ENCODE measurements at places on chromosomes 13 and 19.

DNA sequence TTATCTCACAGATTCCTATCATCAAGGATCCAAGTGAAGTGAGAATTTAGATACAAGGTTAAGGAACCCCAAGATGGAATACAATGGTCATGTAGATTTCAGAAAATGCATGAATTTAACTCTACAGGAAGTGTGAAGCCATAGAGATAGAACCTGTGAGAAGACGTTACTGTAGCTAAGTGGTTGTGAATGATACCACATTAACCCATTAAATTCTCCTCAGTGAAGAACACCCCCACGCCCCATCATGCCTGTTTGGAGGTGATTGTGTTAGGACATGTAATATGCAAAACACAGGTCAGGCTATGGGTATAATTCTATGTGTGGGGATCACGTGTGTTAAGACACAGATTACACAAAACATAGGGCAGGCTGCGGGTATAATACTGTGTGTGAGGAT, 1166.7 kb downstream of the EFNB2 start:
- no peak for DNase-seq

GRCh38 chr13:97540696-97541095, 106.7 kb downstream of the RAP2A start:
- no peak for DNase-seq

DNA sequence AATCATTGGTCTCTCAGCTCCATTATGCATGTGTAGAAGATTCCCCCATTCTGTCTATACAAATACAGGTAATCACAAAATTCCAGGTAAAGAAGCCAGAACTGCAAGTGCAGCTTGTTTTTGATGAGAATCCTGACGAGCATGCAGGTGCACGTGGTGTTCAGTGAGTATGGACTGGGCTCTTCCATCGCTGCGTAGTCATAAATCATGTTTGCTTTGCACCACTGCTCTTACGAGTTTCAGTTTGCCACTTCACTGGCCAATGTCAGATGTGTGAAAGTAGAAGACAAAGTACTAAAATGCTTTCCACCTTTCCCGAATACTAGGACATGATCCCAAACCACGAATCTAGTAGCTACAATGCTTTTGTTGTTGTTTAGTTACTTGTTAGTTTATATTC, 390.7 kb downstream of the LIG4 start:
- DNase-seq, result no peak

GRCh38 chr19:3381701-3382372, 15.5 kb downstream of the NFIC start:
- DNase-seq, result no peak

- DNase-seq, result no peak
These were observed 875.0 kb downstream of the SLITRK1 start for GRCh38 chr13:83007226-83007625.

DNA sequence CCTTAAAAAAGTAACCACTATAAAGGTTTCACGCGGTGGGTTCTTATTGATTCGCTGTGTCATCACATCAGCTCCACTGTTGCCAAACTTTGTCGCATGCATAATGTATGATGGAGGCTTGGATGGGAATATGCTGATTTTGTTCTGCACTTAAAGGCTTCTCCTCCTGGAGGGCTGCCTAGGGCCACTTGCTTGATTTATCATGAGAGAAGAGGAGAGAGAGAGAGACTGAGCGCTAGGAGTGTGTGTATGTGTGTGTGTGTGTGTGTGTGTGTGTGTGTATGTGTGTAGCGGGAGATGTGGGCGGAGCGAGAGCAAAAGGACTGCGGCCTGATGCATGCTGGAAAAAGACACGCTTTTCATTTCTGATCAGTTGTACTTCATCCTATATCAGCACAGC, 30.6 kb downstream of the FGF9 start:
- DNase-seq, result no peak

DNA sequence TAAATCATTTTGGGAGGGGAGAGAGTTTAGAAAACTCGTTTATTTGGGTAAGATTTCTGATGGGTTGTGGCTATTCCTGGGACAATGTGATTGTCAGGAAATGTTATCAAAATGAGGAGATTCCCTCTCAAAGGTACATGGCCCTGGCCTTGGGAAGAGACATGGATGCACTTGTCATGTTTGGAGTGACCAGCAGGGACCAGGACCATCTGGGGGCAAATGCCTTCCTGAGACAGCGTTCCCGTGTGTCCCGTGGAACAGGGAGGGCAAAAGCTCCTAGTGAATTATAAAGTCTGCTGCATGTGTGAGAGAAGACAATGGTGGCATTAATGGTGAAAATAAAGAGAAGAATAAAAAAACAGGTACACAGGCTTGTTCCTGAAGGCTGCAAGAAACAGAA, 317.3 kb downstream of the ZNF536 start:
- no peak for DNase-seq

- no peak for DNase-seq
These were observed 125.7 kb downstream of the MYO16 start for GRCh38 chr13:108755083-108755482.

DNA sequence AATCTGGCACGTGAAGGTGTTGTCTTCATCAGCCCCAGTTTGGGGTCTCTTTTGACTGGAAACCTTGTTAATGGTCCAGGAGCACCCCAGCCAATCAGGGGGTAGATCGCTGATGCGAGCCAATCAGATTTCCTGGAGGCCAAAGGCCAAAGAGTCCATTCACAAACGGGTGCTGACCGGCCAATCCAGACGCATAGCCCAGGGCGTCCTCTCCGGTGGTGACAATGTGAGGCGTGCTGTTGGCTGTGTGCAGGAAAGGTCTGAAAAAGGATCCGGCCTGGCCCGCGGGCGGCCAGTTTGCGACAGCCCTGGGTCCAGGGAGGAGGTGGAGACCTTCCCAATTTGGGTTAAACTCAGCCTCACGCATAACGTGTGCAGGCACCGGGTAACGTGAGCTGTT, 3.1 kb downstream of the MAST3 start:
- no peak for DNase-seq

DNA sequence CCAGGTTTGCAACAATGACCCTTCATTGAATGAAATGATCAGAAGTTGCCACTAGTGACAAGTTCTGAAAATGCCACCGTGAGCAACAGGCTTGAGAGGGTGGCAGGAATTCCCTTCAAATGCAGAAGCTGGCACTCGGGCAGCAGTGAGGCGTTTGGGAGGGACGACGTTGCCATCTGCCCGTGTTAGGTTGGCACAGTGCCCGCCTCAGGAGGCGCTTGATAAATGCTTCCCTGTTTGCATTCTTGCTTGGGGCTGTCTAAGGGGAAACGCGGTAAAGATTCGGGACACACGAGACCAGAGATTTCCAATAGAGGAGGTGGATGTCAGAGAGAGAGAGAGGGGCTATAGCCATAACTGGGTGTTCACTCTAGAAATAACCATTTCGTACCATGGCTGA, 101.9 kb downstream of the TEX29 start:
- no peak for DNase-seq

- no peak for DNase-seq
These were observed 27.8 kb upstream of the IGFL4 start for GRCh38 chr19:46068345-46069258.

- DNase-seq, result no peak
These were observed 24.1 kb downstream of the OLFM4 start for GRCh38 chr13:53052675-53053074.

- DNase-seq, result no peak
These were observed 379.8 kb downstream of the TBC1D4 start for GRCh38 chr13:75102001-75102716.

DNA sequence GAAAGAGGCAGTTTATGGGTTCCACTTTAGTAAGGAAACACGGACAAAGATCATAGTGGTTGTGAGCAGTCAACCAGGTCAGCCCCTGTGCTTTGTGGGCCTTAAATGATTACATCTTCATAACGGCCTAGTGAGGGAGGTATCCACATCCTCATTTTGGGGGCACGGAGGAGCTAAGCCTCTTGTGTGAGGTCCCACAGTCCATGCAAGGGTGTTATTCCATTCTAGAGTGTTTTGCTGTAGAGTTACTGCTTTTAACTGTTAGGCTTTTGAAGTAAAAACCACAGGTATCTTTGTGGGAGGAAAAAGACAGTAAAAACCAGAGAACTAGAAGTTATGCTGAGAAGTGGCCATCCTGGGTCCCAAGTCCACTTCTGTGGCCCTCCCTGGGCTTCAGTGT, 4.0 kb downstream of the NOP53 start:
- DNase-seq, result no peak

DNA sequence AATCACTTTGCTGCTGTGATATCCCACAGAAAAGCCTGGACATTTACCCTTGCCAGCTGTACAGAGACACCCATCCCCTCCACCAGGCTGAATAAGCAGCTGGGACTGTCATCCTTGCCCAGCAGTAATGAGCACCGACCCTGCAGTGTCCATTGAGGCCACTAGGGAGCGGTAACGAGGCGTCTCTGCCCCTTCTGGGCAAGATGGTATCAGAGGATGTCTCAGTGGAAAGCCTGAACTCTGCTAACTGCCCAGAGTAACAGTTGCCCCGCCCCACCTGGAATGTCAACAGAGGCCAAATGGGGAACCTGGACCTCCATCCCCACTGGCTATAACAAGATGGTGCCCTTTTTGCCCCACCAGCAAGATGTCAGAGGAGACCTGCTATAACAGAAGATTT, 22.8 kb upstream of the CEACAM20 start:
- no peak for DNase-seq

DNA sequence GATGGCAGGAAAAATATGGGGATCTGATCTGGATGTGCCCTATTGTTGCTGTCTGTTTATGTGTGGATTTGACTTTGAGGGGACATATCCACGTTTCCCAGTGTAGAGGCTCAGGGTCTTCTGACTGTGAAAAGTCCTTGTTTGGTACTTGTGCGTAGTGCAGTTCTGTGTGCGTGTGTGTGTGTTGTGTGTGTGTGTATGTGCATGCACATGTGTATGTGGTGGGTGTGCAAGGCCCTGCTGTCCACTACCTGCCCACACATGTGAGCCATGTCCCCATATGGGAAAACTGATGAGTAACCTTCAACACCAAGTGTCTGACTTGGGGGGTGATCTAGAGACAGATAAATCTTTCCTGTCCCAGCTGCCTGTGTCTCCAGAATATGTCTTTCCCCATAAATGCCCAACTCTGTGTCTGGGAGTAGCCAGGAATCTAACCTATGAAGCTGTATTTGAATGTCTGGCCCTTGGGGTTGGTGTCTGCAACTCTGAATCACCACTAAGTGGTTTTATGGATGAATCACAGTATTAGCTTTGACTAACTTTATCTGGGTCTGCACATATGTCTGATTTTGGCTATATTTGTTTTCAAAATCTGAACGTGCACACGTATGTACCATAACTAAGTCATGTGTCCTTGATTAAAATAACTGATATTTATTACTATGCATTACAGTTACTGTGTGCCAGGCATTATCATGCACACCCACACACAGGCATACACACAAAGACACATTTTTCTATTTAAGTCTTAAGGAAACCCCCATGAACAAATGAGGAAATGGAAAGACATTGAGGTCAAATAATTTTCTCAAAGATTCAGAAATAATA, 17.4 kb downstream of the KLK2 start:
- no peak for DNase-seq
